ENCODE measurements at places on chromosomes 6 and 20.

DNA sequence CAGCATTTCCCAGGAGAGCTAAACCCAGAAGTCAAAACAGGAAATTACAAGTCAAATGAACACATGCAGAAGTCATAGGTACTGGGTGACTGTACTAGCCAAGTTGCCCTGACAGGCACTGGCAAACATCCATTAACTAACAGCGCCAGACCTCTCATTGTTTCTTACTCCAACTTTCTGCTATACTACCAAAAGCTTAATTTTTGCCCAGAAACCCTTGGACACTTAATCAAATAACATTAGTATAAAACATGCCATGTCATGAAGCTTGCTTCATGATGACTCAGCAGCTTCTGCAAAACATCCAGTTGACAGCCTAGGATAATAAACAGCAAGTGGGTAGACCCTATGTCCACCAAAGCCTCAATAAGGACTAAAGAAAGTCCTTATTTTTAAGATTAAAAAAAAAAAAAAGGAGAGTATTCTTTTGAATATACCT lies 3.5 kb downstream of the NUP153 start:
- ATAC-seq: no peak

GRCh38 chr20:35972462-35972861 lies 4.1 kb downstream of the CNBD2 start:
- ATAC-seq: no peak

DNA sequence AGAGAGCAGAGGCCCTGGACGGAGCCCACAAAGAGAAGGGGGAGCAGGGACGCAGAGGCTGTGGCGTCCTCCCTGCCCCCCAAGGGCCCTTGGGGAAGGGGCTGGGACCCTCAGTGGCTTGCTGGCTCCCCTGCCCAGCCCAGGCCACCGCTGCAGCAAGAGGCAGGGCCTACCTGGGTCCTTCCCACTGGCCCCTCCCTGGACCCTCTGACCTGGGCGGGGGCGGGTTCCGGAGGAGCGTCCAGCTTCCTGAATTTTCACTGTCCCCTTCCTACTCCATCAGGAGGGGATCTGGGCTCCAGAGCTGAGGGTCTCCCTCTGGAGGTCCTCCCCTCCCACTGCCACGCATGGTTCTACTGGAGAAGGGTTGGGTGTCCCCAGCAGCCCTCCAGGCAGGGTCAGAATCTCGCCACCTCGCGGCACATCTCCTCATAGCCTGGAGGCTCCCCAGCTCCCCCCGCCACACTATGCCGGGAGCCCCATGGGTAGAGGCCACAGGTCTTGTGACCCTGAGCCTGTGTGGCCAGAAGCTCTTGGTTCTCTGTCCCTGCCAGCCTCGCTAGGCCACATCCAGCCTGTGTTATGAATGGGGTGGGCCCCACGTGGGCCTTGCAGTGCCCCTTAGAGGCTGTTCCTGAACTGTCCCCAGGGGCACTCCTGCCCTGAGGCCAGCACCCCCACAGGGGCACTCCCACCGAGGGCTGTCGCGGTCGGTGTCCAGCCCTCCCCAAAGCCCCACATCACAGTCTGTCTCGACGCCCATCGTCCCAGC lies 1.0 kb upstream of the SOX18 start:
- ATAC-seq: no peak

GRCh38 chr6:130043344-130043743 lies 25.0 kb downstream of the L3MBTL3 start:
- no peak for ATAC-seq

- no peak for ATAC-seq
These were observed 72.5 kb upstream of the UST start for GRCh38 chr6:148674306-148674705.

GRCh38 chr20:63061771-63062100 lies 55.0 kb upstream of the BHLHE23 start:
- no peak for ATAC-seq

GRCh38 chr6:152993431-152993830 lies 9.1 kb downstream of the MTRF1L start:
- no peak for ATAC-seq

DNA sequence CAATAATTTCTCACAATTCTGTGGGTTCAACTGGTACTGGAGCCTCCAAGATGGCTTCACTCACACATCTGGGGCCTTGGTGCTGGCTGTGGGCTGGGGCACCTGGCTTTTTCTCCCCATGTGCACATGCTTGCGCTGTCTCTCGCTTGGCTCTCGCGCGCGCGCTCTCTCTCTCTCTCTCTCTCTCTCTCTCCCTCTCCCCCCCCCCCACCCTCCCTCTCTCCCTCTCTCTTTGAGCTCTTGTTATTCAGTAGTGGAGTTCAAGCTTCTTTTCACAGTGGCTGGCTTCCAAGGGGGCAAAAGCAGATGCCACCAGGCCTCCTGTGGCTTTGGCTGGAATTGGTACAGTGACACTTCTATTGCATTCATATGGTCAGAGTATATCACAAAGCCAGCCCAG lies 10.8 kb upstream of the TBCC start:
- no peak for ATAC-seq

DNA sequence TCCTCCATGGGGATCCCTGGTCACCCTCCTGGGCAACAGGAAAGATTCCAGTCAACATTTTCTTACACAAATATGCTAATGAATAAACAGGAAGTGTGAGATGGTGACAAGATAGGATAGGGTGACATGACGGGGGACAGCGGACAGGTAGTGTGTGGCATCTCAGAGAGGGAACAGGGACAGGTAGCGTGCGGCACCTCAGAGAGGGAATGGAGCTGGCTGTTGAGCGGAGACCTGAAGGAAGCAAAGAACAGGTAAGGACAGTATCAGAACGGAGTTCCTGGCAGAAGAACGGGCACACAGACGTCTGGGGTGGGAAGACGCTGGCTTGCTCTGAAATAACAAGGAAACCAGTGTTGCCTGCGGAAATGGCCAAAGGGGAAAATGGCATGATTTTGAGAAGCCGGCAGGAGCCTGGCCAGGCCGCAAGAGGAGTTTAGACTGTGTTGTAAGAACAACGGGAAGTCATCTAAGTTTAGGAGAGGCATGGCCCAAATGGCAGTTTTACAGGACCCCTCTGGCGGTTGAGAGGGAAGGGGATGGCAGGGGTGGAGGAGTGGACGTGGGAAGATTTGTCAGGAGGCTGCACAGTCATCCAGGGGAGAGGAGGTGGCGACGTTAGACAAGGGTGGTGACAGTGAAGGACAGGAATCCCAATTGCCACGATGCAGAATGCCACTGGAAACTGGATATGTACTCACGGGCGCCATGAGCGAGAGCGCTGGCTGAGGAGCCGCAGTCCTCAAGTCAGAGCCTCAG lies 111.6 kb downstream of the JPH2 start:
- no peak for ATAC-seq

DNA sequence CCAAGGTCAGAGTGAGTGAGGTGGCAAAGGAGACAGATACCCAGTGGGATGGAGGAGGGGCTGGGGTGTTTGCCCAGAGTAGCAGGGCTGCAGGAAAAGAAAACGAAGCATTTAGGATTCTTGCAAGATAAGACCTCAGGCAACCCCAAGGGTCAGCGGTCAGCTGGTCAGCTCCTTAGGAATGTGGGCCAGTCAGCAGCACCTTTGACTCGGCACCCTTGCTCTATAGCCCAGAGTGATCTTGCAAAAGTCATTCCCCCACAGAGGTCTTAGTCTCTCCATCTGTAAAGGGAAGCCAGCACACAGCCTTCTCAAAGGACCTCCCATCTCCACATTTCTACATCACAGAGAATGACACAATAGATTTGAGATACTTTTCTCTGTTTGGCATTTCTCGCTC lies 56.7 kb downstream of the VEGFA start:
- ATAC-seq: no peak

DNA sequence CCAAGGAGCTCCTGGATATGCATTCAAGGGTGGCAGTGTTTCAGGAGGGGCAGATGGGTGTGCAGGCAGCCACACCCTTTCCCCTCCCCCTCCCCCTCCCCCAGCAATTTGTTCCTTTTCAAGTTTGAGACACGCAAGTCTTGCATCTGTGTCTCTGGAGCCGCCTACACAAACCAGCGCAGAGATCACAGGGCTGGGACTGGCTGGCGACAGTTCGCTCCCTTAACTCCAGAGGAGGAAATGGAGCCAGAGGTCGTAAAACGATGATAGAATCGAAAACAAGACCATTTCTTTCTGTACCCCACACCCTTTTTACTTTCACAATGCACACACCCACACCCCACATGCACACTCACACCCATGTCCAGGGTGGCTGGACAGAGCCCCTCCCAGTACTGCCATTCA lies 163.1 kb downstream of the LY86 start:
- ATAC-seq: no peak

GRCh38 chr6:108608453-108609275 lies 47.9 kb downstream of the FOXO3 start:
- no peak for ATAC-seq

DNA sequence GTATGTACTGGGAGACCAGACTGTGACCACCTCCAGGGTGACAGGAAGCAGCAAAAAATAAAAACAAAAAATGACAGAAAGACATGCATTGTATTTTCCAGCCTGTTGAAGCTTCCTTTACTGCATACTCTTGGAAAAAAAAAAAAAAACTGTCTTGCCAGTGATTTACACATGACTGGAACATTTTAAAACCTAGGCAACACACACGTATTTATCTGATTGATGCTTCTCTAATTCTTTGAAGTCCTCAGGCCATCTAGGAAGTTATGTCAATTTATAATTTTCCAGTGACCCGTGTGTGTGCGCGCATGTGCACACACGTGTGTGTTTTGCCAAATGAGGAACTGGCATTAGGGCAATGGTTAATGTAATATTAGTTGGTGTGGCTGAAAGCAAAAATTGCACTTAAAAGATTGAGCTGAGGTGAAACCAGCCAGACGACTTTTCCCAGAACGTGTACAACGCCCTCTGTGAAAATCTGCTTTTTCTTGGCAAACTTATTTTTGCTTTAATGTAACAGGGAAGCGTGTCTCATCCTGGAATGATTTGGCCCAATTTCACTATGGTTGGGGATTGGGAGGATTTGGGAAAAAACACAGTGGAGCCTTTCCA lies 315.2 kb downstream of the TFAP2A start:
- ATAC-seq: no peak

DNA sequence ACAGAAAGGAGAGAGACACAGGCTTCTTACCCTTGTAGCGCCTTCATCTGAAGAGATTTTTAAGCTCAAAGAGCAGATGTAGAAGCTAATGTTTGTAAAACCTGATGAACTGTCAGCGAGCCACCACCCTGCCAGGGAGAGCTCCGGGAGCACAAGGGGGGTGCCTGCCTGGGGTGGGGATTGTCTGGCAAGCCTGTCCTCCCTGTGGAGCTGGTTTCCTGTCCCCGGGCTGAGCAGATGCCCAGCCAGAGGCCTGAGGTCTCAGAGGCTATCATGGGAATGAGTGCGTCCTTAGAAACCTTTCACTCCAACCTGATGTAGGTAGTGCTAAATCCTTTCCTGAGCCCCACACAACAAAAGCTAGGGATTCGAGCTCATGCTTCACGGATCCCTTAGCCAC lies 41.9 kb upstream of the NR2E1 start:
- no peak for ATAC-seq

DNA sequence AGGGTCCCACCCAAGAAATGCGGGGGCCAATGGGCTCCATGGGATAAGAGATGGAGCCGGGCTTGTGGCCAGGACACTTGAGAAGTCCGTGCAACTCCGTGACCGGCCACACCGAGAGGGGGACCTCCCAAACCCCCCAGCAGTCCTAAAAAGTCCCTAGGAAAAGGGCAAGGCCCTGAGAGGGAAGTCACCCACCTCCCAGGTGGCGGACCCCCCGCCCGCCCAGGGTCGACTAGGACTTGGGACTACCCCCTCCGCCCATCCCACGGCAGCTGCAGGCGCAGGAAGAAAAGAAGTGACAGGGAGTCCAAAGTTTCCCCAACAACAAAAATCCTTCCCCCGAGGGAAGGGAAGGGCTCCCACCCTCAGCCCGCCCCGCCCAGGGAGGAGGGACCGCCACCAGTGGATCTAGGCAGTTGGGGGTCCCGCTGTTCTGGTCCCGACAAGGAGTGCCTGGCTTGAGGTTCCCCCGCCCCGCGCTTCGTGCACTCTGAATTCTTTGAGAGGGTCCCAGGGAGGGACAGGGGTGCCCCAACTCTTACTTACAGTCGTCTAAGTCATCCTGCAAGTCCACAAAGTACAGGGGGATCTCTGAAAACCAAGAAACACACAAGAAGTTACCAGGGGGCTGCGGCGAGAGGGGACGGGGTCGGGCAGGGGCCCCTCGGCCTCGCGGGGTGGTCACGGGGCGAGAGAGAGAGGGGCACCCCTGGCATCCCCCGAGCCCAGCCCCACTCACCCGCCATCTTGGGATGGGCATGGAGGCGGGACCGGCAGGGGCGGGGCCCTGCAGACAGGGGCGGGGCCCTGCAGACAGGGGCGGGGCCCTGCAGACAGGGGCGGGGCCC lies 611 bp upstream of the RAB22A start:
- ATAC-seq: peak; percentile 81

DNA sequence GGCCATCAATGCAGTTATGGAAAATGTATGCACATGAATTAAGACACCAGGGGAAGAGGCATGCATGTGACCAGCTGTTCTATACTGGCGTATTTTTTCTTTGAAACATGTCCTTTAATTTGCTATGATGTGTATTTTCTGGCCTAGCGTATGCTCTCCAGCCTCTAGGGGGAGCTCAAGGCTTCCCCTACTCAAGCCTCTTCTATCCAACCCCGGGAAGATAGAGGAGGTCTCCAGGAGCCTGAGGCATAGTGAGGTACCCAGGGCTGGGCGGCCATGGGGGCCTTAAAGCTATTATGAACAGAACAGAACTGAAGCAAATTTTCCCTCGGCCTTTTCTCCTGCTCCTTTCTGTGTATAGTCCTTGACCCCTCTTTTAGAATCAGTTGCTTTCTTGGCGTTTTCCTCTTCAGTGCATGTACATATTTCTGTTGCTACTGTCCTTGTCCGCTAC lies 528.9 kb downstream of the MAFB start:
- ATAC-seq: no peak

GRCh38 chr20:1391640-1392442 lies 1.0 kb downstream of the FKBP1A start:
- ATAC-seq: no peak

- ATAC-seq: no peak
These were observed 152.8 kb upstream of the RIPOR2 start for GRCh38 chr6:25088513-25088912.

DNA sequence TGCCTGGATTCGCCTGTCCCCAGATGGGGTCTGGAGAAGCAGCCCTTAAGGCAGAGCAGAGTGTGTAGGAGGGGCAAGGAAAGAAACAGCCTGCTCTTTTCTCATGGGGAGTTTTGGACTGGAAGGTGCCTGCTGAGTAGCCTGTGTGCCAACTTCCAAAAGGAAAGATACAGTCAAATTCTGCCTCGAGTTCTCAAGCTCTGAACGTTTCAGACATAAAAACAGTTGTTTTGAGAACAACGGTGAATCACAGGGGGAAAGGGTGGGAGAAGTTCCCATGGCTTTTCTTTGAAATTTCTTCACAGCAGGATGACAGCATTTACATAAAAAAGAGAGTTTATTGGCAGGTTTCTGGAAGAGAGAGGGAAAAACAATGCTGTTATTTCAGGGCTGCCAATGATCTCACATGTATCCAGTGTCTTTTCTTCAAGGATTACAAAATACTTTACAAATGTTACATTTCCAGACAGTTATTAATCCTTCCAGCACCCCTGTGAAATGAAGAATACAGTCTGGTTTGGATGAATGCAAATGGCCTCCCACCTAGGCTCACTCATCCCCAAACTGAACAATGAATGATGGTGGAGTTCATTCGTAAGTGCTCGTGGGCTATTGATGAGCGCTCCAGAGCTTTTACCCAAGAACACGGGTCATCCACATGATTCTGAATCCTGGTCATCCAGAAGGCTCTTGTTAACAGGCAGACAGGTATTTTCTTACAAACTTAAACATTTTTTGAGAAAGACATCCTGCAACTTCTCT lies 33.8 kb upstream of the ECI2 start:
- ATAC-seq: no peak

Data from stimulated activated memory B cell treated with anti-CD40 and anti-IgM and Interleukin-4, amounts not matched to agents 10 μg/mL and 1 μg/mL and 100 μg/mL, for 72 hours (primary cell).